Small intestine (tissue), 16 donors: ENCODE measurements at places on chromosomes 12 and 14.

- no peak overlapping the region for H3K4me3 ChIP-seq
- DNase-seq, result no peak
- H3K27ac ChIP-seq, result no peak overlapping the region
- no peaks in the 10 kb centered on the region for H3K36me3 ChIP-seq
Measured at GRCh38 chr12:47488888-47489287, 216.9 kb downstream of the RPAP3 start.

- DNase-seq, result no peak
- H3K4me1 ChIP-seq, result no peaks in the 10 kb centered on the region
- H3K4me3 ChIP-seq, result no peak overlapping the region
- H3K36me3 ChIP-seq, result no peaks in the 10 kb centered on the region
- no peak overlapping the region for H3K27ac ChIP-seq
Measured at GRCh38 chr14:67622675-67623074, 3.0 kb downstream of the ARG2 start.

GRCh38 chr12:100672075-100672592 is 98.7 kb downstream of the GAS2L3 start:
- H3K4me1 ChIP-seq, result no peaks in the 10 kb centered on the region
- H3K27me3 ChIP-seq, result peaks cover 3% of the 10 kb centered on the region
- no peak overlapping the region for H3K27ac ChIP-seq
- peak; percentile 11 for DNase-seq

DNA sequence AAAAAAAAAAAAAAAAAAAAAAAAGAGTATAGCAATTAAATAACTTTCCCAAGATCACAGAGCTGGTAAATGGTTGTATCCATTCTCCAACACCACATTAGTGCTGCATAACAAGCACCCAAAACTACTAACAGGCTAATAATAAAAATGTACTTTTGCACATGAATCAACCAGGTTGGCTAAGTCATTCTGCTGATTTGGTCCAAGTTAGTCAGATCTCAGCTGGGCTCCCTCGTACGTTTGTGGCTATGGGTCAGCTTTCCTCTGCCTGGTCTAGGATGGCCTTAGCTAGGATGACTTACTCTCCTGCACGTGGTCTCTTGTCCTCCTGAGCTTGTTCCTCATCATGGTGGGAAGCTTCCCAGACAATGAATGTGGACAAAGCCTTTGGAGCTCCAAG is 7.9 kb upstream of the PLEKHG6 start:
- no peak overlapping the region for H3K27ac ChIP-seq
- no peak for DNase-seq
- no peaks in the 10 kb centered on the region for H3K4me1 ChIP-seq
- H3K27me3 ChIP-seq, result no peaks in the 10 kb centered on the region

DNA sequence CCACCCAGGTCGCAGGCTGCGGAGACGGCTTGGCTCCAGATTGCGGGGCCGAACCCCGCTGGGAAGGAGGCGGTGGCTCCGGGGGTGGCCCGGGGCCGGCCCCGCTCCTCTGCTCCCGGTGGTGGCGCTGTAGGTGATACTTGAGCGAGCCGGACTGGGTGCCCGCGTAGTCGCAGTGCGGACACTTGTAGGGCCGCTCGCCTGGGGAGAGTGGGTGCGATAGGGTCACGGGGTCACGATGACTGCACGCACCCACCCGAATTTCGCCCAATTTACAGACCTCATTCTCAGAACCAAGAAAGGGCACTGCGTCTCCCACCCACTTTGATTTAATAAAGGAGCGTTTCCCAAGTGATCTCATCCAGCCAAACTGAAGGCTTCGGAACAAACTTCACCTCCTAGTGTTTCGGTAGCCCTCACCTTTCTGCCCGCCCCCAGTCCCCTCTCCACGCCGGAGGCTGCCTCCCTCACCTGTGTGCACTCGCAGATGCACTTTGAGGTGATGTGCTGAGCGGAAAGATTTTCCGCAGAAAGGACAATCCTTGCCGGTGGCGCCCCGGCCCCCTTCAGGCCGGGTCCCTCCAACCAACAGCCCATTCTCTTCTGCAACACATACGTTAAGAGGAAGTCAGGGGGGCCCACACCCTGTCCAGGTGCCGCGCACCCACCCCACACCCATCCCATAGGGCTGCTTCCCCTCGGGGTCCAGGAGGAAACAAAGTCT is 7.4 kb downstream of the ZNF219 start:
- H3K27me3 ChIP-seq, result no peaks in the 10 kb centered on the region
- peaks cover 19% of the 10 kb centered on the region for H3K4me1 ChIP-seq
- DNase-seq, result no peak
- H3K36me3 ChIP-seq, result peaks cover 3% of the 10 kb centered on the region
- H3K27ac ChIP-seq, result no peak overlapping the region
- no peak overlapping the region for H3K4me3 ChIP-seq

GRCh38 chr14:106417224-106418049 is 891.1 kb downstream of the TMEM121 start:
- H3K27ac ChIP-seq, result no peak overlapping the region
- no peak overlapping the region for H3K4me3 ChIP-seq
- H3K27me3 ChIP-seq, result no peaks in the 10 kb centered on the region
- no peak for DNase-seq

GRCh38 chr14:104547310-104547997 is 32.1 kb upstream of the C14orf180 start:
- H3K27me3 ChIP-seq, result no peaks in the 10 kb centered on the region
- no peaks in the 10 kb centered on the region for H3K36me3 ChIP-seq
- no peaks in the 10 kb centered on the region for H3K4me1 ChIP-seq
- no peak for DNase-seq
- no peak overlapping the region for H3K27ac ChIP-seq
- H3K4me3 ChIP-seq, result no peak overlapping the region

GRCh38 chr14:25121337-25122129 is 71.6 kb upstream of the STXBP6 start:
- H3K4me1 ChIP-seq, result peaks cover 5% of the 10 kb centered on the region
- no peak overlapping the region for H3K4me3 ChIP-seq
- DNase-seq, result no peak
- no peak overlapping the region for H3K27ac ChIP-seq

- H3K4me3 ChIP-seq, result no peak overlapping the region
- no peaks in the 10 kb centered on the region for H3K4me1 ChIP-seq
- no peak for DNase-seq
- no peaks in the 10 kb centered on the region for H3K27me3 ChIP-seq
- H3K36me3 ChIP-seq, result no peaks in the 10 kb centered on the region
Measured at GRCh38 chr12:93901739-93902138, 224.6 kb downstream of the CRADD start.

GRCh38 chr12:65612440-65612839 is 211.8 kb upstream of the HMGA2 start:
- no peaks in the 10 kb centered on the region for H3K27me3 ChIP-seq
- H3K4me3 ChIP-seq, result no peak overlapping the region
- no peaks in the 10 kb centered on the region for H3K36me3 ChIP-seq
- DNase-seq, result no peak
- H3K4me1 ChIP-seq, result no peaks in the 10 kb centered on the region

- no peaks in the 10 kb centered on the region for H3K4me1 ChIP-seq
- H3K27me3 ChIP-seq, result no peaks in the 10 kb centered on the region
- H3K36me3 ChIP-seq, result no peaks in the 10 kb centered on the region
- H3K4me3 ChIP-seq, result no peak overlapping the region
- no peak overlapping the region for H3K27ac ChIP-seq
Measured at GRCh38 chr12:22702690-22703089, 77.7 kb downstream of the ETNK1 start.

- H3K27ac ChIP-seq, result no peak overlapping the region
- H3K36me3 ChIP-seq, result no peaks in the 10 kb centered on the region
- no peak overlapping the region for H3K4me3 ChIP-seq
- H3K4me1 ChIP-seq, result peaks cover 3% of the 10 kb centered on the region
Measured at GRCh38 chr14:90602088-90602687, 205.4 kb downstream of the CALM1 start.

DNA sequence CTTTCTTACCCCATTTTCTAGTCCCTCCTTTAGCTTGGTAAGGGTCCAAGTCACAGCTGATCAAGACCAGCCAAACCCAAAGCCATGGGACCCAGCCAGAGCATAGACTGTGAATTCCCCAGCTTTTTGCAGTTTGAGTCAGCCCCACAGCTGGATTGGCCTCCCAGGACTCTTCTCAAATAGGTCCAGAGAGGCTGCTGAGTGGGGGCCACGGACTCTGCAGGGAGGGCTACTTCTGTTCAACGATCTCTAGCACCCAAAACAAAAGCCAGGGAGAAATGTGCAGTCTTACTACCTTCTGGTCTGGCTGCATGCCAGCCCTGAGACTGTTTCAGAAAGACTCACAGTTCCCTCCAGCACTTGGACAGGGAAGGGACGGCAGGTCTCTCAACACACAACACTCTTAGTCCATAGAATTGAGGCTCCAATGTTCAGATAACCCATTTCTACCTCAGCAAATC is 1.6 kb downstream of the VDR start:
- H3K4me1 ChIP-seq, result peaks cover 61% of the 10 kb centered on the region
- peaks cover 7% of the 10 kb centered on the region for H3K27me3 ChIP-seq
- peaks cover 3% of the 10 kb centered on the region for H3K36me3 ChIP-seq
- peak; percentile 72 for DNase-seq
- H3K27ac ChIP-seq, result peak overlapping the region; percentile 81
- peak overlapping the region; percentile 72 for H3K4me3 ChIP-seq
